ENCODE measurements at places on chromosomes 3 and 15.

- peak; percentile 53 for DNase-seq
Observed at GRCh38 chr15:94119923-94120775, 111.2 kb upstream of the MCTP2 start.

- DNase-seq: no peak
Observed at GRCh38 chr15:89494941-89495637, 1.3 kb downstream of the RHCG start.

DNA sequence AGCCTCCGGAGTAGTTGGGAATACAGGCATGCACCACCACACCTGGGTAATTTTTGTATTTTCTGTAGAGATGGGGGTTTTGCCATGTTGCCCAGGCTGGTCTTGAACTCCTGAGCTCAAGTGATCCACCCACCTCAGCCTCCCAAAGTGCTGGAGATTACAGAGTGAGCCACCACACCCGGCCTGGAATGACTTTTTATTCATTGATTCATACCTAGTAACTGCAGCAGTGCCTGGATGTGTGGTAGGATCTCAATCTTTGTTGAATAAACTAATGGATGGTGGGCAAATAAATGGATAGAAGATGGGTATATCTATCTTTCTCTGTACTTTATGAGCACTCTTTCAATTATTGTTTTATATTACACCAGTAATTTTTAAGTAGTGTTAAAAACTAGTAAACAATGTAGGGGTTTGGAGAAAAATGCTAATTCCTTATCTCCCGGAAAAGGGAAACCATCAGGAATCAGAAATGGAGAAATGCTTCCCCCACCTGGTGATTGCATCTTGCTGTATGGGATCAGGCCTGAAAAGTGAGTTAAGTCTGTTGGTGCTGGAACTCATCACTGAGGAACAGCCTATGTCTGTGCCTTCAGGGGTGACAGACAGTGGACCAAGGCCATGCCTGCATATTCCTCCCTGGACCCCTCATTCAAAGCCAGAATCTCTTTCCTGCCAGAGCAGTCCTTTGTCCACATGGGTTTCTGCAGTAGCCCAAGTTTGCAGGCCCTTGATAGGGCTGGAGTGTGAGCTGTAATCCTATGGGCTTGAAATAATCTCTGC is 161.0 kb upstream of the CTDSPL start:
- no peak for DNase-seq

DNA sequence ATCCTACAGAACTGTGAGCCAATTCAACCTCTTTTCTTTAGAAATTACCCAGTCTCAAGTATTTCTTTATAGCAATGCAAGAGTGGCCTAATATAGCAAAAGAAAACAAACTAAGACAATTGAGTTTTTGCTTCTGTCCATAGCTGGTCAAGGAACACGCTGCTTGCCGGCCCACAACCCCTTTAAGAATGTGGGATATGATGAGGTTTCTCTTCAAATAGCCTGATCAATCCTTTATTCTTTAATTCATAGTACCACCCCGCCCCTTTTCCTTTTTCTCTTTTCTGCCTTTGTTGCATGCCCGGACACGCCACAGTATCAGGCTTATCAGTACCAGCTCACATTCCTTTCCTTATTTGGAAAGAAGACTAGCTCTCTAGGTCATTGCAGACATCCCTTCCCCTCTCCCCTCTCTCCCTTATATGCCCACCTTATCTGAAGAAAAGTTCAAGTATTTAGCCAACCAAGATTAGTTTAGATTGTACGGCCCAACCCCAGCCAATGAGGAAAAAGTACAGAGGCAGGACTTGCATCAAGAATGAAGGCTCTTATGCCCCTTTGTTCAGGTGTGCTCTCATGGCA is 404.5 kb downstream of the OCA2 start:
- no peak for DNase-seq

GRCh38 chr3:182902236-182902635 is 78.1 kb downstream of the DCUN1D1 start:
- no peak for DNase-seq

GRCh38 chr3:148625095-148625736 is 72.5 kb upstream of the AGTR1 start:
- no peak for DNase-seq

- DNase-seq: no peak
Observed at GRCh38 chr3:12974819-12975218, 98.4 kb downstream of the IQSEC1 start.

DNA sequence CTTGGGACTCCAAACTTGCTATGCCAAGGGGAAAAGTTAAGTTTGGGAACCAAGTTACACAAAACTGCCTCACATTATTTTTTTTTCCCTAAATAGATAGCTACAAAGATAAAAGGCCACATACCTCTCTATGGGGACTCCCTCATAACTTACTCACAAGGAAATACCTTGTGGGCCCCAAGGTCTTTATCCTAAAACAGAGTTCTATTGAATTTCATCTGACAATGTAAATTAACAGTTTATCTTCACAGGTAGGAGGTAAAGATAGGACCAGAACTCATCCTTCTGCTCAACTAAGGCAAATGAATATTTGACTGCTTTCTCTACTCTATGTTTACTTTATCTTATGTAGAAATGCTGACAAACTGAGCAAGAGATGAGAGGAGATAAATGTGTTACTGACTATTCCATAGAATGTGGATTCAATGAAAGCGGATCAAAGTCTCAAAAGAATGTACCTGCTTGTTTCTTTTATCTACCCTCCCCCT is 1278.0 kb downstream of the OTOL1 start:
- no peak for DNase-seq

- DNase-seq: no peak
Observed at GRCh38 chr15:48447058-48447457, 115.8 kb downstream of the DUT start.

DNA sequence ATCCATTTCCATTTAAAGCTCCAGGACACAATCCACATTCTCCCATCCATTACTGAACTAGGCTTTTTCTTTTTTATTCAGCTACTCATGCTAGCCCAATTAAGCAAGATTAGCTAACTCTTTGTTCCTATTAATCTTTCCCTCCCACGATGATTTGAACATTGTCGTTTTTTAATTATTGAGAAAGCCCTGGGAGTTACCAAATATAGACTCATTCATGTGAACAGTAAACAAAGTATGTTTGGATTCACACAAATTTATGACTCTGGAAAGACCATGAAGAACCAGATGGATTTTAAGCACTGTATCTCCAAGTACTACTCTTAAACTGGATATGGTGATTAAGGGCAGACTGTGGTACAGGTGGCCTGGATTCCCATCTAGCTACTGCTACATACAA is 82.2 kb downstream of the STRIT1 start:
- no peak for DNase-seq

DNA sequence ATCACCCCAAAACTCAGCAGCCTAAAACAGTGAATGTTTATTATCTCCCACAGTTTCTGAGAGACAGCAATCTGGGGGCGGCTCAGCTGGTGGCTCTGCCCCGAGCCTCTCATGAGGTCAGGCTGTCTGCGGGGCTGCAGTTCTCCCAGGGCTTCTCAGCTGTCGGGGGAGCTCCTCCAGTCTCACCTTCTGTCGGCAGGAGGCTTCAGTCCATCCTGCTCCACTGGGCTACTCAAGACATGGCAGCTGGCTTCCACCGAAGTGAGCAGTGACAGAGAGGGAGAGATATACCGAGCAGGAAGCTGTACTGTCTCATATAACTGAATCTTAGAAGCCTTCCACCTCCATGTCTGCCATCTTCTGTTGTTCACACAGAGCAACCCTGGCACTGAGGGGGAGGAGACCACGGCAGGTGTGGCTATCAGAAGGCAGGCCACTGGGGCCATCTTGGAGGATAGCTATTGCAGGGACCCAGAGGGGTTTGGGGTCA is 72.8 kb upstream of the ITGA11 start:
- no peak for DNase-seq

- DNase-seq: peak; percentile 86
Observed at GRCh38 chr3:141738022-141738890, at the start of gene RNF7. RNF7 (plus strand) TSS chr3:141738298; CDS start chr3:141738342, 44 bp downstream.

DNA sequence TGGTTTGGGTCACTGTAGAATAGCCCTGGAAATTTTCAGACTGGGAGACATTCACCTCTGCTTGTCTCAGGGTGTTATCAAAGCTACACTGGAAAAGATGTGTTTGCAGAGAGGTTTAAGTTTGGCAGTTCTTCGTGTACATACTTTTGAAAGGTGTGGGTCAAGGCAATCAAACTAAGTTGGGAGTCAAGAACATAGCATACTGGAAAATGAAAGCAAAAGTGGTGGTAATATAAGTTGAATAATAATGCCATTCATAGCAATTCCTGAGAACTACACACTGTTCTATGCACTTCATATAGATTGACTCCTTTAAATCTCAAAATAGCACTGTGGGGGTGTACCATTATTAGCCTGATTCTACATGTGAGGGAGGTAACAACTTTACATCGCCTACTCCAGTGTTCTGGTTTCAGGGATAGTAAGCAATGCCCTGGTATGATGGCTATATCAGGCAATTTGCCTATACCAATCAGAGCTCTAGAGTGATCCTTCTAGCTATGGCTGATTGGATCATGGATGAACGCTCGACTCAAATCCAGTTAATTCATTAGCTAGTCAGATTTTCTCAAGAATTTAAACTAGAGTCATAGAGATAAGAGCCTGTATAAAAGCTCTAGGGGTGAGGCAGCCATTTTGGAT is 44.6 kb upstream of the RASGRP1 start:
- no peak for DNase-seq

DNA sequence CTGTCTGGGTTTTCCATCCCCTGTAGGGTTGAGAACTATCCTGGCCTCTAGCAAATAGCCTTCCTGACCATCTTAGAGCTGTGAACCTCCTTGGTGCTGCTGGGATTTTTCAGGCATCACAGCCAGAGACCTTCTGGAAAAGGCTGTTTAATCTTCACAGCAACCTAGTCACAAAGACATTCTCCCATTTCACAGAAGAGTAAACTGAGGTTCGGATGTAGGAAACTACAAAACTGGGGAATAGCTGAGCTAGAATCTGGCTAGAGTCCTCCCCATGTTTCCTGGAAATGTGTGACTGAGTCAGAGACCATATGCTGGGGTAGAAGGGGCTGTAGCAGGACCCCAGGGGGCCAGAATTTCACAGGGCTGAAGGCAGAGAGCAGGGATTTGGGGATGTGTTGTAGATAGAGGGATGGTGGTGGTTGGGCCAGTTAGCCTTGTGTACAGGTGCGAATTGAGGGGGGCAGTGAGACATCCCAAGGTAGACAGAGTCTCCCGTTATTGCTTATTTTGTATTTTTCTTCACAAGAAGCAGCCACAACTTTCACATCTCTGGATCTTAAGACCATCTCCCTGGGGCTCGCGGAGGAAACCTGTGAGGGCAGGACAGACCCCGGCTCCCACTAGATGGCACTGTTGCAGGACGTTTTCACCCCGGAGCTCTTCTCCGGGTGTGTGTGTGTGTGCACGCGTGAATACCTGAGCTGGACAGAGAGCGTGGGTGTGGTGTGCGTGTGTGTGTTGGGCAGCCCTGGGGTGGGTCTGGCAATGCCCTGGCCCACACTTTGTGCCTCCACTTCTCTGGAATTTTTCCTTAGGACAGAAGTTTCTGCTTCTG is 66.9 kb upstream of the PRR23C start:
- no peak for DNase-seq

- DNase-seq: no peak
Observed at GRCh38 chr3:129034642-129035041, 25.9 kb upstream of the GP9 start.

GRCh38 chr3:122969585-122970469 is 57.7 kb downstream of the SEMA5B start:
- no peak for DNase-seq

DNA sequence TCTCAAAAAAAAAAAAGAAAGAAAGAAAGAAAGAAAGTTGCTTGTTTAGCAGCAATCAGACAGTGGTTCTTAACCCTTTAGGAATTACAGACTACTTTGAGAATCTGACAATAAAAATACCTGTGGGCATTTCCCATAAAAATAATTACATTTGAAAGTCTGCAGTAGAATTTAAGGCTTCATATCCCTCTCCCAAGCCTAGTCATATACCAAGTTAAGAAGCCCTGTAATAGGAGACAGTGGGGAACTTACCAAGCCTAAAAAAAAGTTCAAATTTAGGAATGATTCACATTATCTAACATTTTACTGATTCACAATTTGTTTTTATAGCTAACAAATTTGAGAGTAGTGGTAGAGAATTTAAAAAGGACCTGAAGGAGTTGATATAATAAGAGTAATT is 47.5 kb downstream of the LRRFIP2 start:
- no peak for DNase-seq

DNA sequence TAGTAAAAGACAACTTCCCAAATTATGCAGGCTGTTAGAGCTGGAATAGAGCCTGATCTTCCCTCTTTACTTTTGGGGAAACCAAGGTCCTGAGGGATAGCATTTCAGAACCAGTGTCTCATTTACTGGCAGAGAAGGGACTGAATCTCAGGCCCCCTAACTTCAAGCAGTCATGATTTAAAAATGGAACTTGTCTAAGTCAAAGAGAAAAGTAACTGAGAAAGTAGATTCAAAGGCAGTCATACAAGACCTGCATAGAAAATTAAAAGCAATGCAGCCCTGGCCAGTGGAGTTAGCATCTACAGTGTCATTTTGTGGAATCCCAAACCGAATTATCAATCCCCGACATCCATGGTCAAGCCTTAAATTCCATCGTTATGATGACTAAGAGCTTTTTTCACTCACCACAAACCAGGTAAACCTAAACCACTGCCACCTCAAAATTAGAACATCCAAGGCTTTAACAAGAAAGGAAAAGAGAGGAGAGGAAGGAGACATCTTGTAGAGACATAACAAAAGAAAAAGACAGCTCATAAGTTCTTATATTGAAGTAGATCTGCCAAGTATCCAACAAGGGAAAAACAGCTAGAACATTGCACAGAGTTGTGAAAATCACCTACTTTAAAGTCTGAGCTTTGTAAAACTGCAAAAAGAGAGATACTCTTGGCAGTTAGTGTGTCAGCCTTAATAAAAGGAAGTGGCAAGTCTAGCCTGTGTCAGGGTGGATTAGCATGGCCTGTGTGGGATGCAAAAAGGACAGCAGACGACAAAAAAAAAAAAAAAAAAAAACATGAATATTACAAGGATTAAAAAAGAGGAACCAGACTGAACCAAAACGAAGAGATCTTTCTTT is 54.1 kb upstream of the CCR2 start:
- DNase-seq: no peak

DNA sequence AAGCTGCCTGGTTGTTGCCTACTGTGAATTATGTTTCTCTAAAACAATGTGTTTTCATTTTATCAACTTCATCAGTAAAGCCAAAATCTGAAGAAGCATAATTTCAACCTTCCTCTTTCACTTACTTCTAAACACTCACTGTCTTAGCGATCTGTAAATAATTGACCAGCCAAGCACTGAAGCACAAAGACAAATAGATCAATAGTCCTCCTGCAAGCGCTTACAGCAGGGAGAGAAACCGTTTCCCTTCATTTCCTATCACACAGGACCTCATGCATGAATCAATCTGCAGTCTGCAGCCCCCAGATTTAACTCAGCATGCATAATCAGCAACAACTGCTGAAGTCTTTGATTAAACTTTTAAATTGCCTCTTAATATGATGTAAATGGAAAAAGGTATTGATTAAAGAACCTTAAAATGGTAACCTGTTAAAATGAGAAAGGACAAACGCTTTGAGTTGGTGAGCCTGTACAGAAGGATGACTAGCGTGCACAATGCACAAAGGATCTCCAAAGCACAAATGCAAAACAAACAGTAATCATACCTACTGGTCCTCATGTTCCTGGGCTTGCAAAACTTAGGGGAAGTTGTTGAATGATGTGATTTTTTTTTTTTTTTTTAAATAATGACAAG is 370.2 kb upstream of the ZNF385D start:
- DNase-seq: no peak

Measured in GM12864 (cell line).